ENCODE measurements at places on chromosomes 7 and 10. TPM values are rescaled to one million over a fixed set of nuclear protein-coding genes. Genes with fewer than 3 reads are reported as not detected.

EFCAB10 gene
- not detected for total RNA-seq

DNA sequence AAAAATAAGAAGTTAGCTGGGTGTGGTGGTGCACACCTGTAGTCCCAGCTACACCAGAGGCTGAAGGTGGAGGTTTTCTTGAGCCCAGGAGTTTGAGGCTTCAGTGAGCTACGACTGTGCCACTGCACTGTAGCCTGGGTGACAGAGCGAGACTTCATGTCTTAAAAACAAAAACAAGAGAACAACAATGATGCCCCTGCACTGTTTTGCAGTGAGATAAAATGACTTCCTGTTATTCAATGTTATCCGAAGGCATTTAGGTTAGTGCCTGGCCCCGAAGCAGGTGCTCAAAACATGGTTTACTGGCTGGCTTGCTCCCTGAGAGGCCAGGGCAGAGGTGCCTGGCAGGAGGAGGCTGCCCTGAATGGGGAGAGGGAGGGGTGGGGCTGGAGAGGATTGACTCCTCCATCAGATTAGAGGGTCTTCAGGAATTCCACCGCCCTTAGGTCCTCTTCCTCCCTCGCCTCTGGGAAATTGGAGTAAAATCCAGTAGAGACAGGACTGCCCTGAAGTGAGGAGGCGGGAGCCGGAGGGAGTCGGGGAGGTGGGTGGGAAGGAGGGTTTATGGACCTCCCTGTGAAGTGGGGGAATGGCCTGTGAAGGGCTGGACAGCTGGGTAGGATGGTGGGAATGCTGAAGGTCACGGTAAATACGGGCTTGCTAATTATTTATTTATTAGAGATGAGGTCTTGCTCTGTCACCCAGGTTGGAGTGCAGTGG lies 6.8 kb upstream of the CLDN4 start:
- no peak for DNase-seq

DNA sequence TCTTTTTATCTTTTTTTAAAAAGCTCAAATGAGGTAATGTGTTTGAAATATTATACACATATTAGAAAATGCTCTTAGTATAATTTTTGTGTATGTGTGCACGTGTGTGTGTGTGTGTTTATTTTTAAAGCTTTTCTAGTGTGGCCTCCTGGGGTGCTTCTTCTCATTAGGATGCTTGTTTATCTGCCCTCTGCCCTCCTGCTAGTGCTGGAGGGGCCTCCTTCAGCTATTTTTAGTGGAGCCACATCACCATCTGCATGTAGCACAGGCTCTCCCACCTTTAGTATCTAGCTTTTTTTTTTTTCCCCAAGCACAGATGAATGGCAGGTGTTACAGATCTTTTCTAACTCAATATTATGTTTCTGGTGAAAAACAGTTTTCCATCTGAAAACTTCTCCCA lies 155.7 kb upstream of the TMEM229A start:
- DNase-seq: no peak

MYO1G gene
- 0.26 TPM for total RNA-seq

CTBP2 gene
- 38.1 TPM for total RNA-seq

- no peak for DNase-seq
Observed at GRCh38 chr7:5532536-5533335, 109.1 kb upstream of the TNRC18 start.

- DNase-seq: peak; percentile 94
Observed at GRCh38 chr10:6987536-6987945, 407.5 kb upstream of the PRKCQ start.

- peak; percentile 14 for DNase-seq
Observed at GRCh38 chr7:86908948-86909347, 150.5 kb downstream of the ELAPOR2 start.

GRCh38 chr10:28946479-28946878 lies 269.2 kb downstream of the BAMBI start:
- DNase-seq: peak; percentile 56

DNA sequence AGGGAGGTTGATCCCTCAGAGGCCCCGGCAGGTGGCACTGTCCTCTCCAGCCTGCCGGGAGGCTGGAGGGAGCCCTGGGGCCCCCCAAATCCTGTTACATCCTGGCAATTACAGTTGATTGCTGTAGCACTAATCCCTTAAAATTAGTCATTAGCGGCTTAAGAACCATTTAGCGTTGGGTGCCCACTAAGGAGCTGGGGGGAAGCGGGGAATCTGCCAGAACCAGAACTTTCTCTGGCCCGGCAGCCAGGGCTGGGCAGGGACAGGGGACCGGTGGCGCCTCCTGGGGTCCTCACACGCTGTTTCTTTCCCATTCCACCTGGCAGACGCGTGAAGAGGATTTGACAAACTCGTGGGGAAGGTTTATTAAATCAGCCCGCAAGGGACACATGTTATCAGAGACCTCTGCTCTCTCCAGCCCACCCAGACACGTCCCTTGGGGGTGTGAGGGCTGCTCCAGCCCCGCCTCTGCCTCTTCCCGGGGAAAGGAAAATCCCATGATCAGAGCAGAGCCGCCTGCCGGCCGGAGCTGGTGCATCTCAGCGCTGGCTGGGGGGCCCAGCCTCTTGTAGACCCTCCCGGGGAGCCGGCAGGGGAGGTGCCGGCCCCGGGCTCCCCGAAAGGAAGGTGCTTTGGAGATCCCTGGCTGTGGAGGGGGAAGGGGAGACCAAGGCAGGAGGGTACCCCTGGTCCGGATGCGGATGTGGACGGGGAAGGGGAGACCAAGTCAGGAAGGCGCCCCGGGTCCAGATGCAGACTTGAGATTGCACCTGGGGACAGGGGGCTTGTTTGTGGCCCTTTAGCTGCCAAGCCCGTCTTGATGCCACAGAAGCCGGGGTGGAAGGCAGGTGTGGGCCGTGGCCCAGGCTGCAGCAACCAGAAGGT lies 142.7 kb downstream of the ELFN1 start:
- DNase-seq: peak; percentile 28

XRCC2 gene
- total RNA-seq: 14.1 TPM

DNA sequence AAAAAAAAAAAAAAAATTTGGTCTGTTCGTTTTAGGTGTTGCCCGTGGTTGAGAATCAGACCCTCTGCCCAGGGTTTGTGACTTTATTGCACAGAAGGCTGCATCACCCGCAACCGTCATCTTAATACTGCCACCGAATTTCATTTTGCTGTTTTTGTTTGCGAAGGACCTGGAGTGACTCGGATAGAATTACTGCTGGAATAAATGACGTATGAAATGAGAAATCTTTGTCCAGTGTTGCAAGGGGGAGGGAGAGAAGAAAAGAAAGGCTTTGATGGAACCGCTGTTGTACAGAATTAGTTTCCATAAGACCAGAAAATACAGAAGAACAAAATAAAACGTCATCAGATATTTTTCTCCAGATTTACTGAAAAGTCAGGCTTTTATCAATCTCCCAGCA lies 103.3 kb downstream of the GALNT17 start:
- no peak for DNase-seq

GRCh38 chr10:44341886-44342285 lies 43.0 kb downstream of the CXCL12 start:
- DNase-seq: no peak

GRM8 gene
- not detected for total RNA-seq

TUBAL3 gene
- not detected for total RNA-seq

DNA sequence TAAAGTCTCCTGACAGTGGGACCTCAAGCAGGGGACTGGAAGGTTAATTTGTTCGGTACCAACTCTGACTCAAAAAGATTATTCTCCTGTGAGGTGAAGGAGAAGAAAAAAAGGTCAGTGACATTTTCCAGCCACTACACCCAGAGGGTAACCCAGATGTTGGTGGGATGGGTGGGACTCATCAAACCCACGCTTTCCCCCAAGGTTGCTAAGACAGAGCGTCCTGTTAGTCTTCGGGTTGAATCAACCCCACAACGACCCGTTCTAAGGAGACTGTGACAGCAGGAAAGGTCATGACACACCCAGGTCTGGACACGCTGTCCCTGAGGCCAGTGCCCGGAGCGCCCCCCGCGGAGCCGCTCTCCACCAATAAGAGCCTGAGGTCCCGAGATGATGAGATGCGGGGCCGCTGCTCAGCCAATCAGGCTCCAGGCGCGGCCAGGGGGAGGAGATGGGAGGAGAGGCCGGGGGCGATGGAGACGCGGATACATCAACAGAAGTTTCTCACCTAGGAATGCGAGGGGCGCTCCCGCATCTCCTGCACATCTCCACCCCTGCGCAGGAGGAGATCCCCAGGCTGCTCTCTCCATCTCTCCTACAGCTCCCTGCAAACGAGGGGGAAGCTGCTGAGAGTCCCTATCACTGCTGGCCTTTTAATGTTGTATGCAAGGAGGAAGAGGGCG lies at the start of gene WNT16:
WNT16 (plus strand) TSS at position 493 of the 683 bp plus-strand sequence. CDS start 293 bp downstream, outside the sequence.
- no peak for DNase-seq

GRCh38 chr10:116668018-116668417 lies 47.3 kb downstream of the PNLIPRP2 start:
- no peak for DNase-seq

GPR146 gene
- total RNA-seq: 8.4 TPM

TCERG1L gene
- 0.05 TPM for total RNA-seq

DNA sequence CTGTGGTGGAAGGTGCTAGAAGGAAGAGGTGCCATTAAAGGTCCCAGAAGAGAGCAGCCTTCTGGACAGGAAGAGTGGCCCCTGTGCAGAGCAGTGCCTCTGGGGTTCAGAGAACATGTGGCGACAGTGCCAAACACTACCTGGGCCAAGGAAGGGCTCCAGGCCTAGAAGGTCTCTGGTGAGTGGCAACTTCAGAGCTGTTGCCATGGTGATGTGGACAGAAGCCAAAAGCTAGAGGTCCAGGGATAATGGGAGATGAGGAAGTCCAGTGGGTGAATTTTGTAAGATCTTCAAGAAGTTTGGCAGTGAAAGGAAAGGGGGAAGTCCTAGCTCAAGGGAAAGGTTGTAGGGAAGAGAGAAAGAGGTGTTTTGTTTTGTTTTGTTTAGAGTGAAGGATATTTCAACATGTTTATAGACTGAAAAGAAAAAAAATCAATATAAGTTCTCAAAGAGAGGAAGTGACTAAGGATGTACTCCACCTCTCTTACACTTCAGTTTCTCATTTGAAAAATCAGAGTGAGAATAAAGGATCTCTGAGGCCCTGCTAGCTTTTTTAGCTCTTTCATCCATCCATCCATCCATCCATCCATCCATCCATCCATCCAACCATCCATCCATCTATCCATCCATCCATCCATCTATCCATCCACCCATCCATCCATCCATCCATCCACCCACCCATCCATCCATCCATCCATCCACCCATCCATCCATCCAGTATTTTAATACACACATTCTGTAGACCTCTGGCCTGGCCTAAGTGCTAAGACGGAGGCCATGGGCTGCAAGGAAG lies 77.1 kb upstream of the DUSP5 start:
- DNase-seq: no peak

HOXA1 gene
- 5.6 TPM for total RNA-seq

GRCh38 chr10:78475437-78475836 lies 441.8 kb downstream of the RPS24 start:
- DNase-seq: no peak

GRCh38 chr7:129801882-129802281 lies 150.9 kb downstream of the UBE2H start:
- no peak for DNase-seq

DNA sequence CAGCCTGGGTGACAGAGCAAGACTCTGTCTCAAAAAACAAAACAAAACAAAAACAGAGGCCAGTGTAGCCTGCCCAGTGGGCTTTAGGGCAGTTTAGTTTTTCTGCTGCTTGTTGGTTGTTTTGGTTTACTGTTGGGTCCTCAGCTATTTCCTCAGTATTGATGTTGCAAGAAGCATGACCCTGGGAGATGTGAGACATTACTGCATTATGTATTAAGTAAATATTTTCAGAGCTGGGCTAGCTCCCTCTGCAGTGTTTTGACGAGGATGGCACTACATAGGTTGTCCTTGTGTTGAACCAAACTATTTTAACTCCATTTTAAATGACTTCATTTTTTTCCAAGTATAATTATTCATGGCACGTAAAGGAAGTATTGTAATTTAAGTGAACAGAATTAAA lies 4.8 kb downstream of the AKAP9 start:
- peak; percentile 37 for DNase-seq

UBE2D1 gene
- 13.1 TPM for total RNA-seq

GRCh38 chr7:30479202-30480120 lies 877 bp upstream of the NOD1 start:
- peak; percentile 45 for DNase-seq

- peak; percentile 3 for DNase-seq
Observed at GRCh38 chr10:329361-330099, 194.3 kb downstream of the ZMYND11 start.

EPHA1 gene
- not detected for total RNA-seq

GRCh38 chr10:85458324-85458723 lies 908.3 kb downstream of the GRID1 start:
- DNase-seq: peak; percentile 36

- DNase-seq: no peak
Observed at GRCh38 chr7:54080525-54080924, 461.6 kb upstream of the VSTM2A start.

- no peak for DNase-seq
Observed at GRCh38 chr10:26621243-26621888, 76.1 kb upstream of the PDSS1 start.

DNA sequence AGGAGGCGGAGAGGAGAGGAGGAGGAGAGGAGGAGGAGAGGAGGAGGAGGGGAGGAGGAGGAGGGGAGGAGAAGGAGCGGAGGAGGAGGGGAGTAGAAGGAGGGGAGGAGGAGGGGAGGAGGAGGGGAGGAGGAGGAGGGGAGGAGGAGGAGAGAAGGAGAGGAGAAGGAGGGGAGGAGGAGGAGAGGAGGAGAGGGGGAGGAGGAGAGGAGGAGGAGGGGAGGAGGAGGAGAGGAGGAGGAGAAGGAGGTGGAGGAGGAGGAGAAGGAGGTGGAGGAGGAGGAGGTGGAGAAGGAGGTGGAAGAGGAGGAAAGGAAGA lies 15.5 kb upstream of the CRCP start:
- no peak for DNase-seq

HTR5A gene
- 0.11 TPM for total RNA-seq

DNA sequence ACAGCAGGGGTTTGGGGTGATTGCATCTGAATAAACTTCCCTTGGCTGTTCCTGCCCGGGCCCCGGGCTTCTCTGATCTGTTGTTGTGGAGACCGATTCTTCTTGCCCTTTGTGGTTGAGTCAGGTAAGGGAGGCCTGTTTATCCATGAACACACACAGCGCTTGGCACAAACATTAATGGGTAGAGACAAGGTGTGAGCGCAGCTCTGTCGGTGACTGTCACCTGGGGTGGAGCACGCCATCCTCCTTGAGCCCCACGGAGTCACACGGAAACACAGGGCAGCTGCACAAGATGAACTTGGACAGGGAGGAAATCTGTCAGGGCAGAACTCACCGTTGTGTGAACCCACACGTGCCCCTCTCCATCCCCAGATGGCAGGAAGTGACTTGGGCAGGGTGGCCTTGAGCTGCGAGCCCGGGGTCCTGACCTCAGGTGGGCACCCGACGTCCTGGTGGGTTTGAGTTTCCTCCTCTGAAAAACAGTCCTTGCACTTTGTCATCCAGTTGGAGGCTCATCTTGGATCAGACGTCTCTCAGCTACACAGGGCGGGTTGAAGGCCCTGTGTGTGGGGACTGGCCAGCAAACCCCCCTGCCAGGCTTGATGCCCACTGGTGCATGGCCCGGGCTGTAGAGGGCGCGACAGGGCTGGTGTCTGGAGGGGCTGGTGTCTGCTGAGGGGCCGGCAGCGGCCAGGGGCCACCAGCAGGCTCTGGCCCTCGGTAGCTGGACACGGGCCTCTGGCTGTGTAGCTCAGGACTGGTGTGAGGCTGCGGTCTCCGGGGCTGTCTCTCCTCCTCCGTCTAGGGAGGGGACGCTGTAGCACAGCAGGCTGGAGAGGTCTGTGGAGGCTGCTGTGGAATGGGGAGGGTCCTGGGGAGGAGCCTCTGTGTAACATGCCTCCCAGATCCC lies 24.2 kb upstream of the SHH start:
- no peak for DNase-seq

FFAR4 gene
- total RNA-seq: not detected

TMEM140 gene
- total RNA-seq: 18.3 TPM

GPR15LG gene
- not detected for total RNA-seq

GRCh38 chr7:11668727-11669126 lies 163.3 kb downstream of the THSD7A start:
- DNase-seq: no peak
